Eye (tissue), 1 donor: ENCODE measurements at places on chromosomes 5 and 9.

- peak; percentile 85 for DNase-seq
Measured at GRCh38 chr9:23492126-23493002, 333.7 kb downstream of the ELAVL2 start.

DNA sequence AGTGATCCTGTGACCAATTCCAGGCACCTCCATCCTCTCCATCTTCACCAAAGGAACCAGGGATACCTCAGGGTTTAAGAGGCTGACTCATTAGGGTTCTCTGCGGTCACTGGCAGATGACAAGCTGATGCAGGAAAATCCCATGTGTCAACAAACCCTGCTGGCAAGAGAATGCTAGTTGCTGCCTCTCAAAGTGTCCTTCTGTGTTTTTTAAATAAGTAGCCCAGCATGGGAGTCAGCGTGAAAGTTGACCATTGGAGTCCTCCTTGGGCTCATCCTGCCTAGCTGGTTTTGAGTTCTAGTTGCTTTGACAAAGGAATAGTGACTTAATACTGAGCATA lies 200.2 kb downstream of the SLIT3 start:
- DNase-seq: no peak

DNA sequence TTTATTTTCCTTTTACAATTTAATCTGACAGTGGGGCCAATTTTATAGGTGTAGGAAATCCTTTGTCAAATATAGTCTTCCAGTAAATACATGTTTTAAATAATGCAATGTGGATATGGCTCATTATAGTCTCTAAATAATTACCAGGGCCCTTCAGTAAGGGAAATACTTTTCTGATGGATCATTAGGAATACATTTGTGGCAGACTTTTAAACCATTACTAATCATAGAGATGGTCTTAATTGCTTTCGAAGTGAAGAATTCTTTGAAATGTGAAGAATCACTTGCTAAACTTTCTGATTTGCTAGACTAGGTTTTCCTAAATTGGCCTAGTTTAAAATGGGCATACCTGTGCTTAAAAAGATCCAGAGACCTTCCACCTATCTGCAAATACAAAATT lies 105.6 kb upstream of the ELL2 start:
- no peak for DNase-seq

- no peak for DNase-seq
Measured at GRCh38 chr5:68420476-68421344, 205.2 kb downstream of the PIK3R1 start.

- peak; percentile 56 for DNase-seq
Measured at GRCh38 chr9:96293498-96294158, 8.3 kb downstream of the HSD17B3 start.

DNA sequence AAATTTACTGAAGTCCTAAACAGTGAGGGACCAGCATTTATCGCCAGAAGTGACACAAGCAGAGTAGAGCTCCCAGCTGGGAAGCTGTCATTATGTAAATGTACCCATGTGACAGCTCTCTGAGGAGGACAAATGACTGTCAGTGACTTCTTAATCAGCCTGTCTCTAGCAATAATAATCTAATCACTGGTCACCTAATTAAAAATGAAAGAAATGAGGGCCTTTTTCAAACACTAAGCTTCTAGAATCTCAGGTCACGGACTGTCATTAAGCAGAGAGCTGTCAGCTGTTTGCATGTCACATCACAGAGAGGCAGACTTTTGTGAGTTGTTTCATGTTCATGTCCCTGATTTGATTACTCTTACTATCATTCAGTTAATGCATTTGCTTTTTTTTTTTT lies 77.9 kb upstream of the FBXL17 start:
- DNase-seq: peak; percentile 81

GRCh38 chr9:136048560-136049411 lies 46.3 kb downstream of the NACC2 start:
- DNase-seq: no peak

DNA sequence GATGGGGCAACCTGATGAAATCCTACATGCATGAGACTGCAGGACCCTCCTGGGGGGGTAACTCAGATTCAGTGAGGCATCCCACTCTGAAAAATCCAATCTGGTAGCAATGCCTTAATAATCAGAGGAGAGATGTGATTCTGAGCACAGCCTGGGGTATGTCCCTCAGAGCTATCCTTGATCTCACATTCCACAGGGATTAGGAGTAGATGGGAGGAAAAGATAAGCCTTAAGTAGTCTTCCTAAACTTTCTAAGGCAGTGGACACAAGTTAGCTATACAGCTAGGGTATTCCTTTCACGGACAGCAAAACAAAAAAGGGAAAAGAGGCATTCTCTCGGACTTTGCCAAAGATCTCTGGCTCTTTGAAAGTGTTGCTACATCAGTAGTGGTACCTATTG lies 3.9 kb upstream of the SPATA9 start:
- DNase-seq: no peak

DNA sequence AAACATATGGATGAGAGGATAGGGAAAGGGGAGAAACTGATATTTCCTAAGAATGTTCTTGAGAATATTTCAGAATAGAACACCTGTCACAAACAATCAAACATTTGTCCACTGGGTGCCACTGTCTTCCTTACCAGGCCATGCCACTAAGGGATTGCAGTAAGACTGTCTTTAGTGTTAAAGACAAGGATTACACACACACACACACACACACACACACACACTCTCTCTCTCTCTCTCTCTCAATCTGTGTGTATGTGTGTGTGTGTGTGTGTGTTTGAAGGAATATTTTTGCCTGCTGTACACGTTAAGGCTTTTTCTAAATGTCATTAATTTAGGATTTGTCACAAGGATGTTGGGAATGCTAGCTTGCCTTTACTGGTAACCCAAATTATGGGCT lies 54.4 kb downstream of the CCDC192 start:
- DNase-seq: peak; percentile 71

GRCh38 chr5:25119650-25120049 lies 474.9 kb upstream of the CDH10 start:
- DNase-seq: peak; percentile 5

DNA sequence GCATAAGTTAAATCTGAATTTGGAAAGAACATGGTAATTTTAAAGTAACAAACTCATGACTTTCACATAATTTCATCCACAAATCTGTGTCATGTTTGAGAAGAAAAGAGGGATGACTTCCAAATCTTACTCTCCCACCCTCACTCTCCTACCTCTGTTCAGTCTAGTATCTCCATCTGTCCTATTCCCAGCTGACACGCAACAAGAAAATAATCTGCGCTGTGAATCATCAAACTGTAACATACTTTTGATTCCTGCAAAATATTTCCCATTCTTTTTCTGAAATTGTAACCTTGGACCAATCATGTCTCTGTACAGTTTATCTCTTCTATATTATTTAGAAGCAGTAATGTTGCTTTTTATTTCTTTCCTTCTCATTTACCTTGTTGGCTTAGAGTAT lies 91.4 kb downstream of the SLC12A2 start:
- no peak for DNase-seq

- DNase-seq: peak; percentile 12
Measured at GRCh38 chr9:80874276-80874675, 815.1 kb downstream of the TLE1 start.

GRCh38 chr5:72633649-72634048 lies 126.4 kb upstream of the ZNF366 start:
- DNase-seq: peak; percentile 33

GRCh38 chr5:7745882-7746610 lies 104.9 kb downstream of the CFAP90 start:
- peak; percentile 91 for DNase-seq

- no peak for DNase-seq
Measured at GRCh38 chr5:113214606-113215323, 220.0 kb downstream of the TSSK1B start.

GRCh38 chr9:129671519-129671918 lies 6.1 kb downstream of the PRRX2 start:
- DNase-seq: no peak

DNA sequence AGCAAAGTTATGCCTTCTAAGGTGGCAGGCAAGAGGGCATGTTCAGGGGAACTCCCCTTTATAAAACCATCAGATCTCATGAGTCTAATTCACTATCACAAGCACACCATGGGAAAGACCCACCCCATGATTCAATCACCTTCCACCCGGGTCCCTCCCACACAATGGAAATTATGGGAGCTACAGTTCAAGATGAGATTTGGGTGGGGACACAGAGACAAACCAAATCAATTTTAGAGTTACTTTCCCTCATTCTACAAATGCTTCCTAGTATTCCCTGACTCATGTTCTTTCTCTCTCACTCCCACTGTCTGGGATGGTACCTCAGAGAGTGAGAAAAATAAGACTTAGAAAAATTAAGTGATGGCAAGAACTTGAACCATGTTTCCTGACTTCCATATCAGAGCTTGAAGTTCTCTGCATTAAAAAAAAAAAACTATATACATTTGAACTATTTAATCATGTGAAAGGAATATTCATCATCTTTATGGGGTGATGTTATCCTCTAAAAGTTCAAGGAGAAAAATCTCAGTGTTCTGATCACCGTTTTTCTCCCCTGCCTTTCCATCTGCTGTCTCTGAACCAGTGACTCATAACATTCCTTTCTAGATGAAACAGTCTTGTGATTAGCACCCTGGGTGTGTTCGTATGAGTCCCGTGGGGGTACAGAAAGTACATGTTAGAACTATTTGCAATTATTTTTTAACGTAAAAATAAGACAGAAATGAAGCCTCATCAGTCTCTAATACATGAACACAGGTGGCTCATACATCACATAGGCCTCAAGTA lies 282.9 kb downstream of the SLF1 start:
- DNase-seq: no peak

- no peak for DNase-seq
Measured at GRCh38 chr9:4494806-4495205, 4.5 kb downstream of the SLC1A1 start.

DNA sequence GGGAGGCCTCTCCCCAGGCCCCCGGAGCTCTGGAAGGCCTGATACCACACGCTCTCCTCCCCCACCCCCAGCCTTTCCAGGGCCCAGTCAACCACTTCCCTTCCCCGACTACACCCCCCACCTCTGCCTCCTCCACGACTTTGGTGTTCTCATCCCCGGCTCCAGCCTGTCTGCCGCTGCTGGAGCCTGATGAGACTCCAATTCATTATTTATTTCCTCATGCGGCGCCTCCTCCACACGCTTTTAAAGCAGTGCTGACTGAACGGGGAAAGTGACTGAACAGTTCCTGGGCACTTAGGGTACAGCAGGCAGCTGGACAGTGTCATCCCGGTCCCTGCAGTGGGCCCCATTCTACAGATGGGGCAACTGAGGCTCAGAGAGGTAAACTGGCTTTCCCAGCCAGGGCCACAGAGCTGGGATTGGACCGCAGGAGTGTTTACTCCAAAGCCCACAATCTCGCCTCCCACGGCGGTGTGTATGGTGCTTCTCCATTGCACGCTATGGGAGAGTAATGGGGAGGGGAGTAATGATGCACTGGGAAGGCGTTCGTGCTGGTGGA lies 15.9 kb upstream of the RPL26L1 start:
- DNase-seq: no peak

DNA sequence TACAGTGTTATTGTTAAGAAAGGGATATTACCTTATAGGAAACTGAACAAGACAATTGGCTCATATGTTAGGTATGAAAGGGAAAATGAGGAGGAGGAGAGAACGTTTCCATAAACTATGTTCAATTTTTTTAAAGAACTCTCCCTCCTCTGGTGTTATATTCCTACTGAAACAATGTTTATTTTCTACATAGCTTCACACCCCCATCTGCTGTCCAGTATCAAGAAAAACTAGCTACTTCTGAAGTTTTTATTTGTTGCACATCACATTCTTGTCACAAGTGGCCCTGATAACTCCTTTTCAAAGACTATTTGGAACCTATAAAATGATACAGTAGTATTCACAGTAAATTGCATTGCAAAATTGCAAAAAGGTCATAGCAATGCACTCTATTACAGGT lies 223.4 kb upstream of the FAM174A start:
- no peak for DNase-seq

DNA sequence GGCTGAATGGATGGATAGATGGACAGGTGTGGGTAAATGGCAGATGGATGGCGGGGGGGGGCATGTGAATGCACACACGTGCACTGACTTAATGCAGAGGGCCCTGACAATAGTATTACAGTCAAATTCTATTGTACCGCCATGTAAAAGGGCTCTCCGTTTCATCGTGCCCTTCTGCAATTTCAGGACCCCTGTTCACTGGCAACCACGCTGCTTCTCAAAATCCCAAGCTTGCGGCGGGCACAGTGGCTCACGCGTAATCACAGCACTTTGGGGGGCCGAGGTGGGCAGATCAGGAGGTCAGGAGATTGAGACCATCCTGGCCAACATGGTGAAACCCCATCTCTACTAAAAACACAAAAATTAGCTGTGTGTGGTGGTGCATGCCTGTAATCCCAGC lies 211.4 kb downstream of the BNC2 start:
- DNase-seq: no peak

DNA sequence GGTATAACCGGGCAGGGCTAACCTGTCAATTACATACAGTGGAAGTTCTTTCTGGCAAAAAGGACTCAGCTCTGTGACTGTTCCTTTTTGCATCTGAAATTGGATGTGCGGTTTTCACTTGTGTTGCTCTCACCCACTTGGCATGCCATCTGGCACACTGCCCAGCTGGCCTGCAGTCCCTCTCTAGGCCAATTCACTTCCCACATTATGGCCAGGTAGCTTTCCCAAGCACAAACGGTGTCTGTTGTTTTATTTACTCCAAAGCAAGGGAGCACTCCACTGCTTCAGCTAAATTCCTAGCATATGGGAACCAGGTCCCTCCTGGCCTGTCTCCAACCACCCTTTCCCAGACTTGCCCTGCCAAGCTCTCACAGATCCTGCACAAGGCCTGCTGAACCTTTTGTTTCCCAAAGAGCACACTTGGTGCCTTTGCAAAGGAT lies 132.5 kb downstream of the SEMA6A start:
- peak; percentile 27 for DNase-seq

- DNase-seq: no peak
Measured at GRCh38 chr5:33801292-33801691, 90.5 kb downstream of the ADAMTS12 start.

DNA sequence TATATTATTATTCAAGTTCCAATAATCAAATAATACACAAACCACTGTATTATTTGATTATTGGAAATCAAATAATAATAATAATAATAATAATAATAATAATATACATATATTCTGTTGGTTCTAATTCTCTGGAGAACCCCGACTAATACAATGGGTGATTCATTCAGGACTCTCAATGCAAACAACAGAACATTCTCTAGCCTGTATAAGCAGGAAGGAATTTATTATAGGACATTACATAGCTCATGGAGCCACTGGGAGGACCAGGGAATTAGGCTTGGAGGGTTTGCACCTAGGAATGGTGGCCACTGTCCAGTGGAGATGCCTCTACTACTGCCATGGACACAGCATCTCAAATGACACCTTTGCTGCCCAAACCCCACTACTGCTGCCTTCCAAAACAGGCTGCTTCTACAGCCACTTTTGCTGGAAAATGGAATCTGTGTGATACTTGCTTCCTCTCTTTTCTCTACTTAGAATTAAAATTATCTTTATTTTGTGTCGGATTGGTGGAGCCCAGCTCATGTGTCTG lies 25.9 kb downstream of the PTGS1 start:
- DNase-seq: no peak

- DNase-seq: peak; percentile 81
Measured at GRCh38 chr9:119963798-119964372, 594.6 kb upstream of the BRINP1 start.
